Activated gamma-delta T cell treated with Interleukin-2 at 50 U/mL for 16 hours (primary cell): ENCODE measurements at places on chromosomes 16 and 17.

DNA sequence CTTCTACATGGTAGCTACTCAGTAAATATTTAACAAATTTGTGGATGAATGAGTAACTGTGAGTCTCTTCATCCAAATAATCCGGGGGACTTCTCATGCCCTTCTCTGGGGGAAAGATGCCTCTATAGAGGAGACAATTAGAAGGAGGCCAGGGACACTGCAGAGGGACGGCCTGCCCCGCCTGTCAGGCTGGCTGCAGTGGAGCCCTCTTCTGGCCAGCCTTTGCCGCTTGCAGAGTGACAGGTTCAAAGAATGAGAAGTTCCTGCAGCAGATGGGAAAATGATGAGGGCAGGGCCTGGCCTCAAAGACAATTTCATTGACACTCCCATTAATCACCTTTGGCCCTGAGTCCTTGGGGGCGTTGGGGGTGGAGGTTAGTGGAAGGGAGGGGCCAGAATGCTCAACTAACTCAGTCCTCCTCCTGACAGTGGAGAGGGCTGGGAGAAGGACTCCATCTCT, 339.0 kb downstream of the MAF start:
- no peak for DNase-seq

DNA sequence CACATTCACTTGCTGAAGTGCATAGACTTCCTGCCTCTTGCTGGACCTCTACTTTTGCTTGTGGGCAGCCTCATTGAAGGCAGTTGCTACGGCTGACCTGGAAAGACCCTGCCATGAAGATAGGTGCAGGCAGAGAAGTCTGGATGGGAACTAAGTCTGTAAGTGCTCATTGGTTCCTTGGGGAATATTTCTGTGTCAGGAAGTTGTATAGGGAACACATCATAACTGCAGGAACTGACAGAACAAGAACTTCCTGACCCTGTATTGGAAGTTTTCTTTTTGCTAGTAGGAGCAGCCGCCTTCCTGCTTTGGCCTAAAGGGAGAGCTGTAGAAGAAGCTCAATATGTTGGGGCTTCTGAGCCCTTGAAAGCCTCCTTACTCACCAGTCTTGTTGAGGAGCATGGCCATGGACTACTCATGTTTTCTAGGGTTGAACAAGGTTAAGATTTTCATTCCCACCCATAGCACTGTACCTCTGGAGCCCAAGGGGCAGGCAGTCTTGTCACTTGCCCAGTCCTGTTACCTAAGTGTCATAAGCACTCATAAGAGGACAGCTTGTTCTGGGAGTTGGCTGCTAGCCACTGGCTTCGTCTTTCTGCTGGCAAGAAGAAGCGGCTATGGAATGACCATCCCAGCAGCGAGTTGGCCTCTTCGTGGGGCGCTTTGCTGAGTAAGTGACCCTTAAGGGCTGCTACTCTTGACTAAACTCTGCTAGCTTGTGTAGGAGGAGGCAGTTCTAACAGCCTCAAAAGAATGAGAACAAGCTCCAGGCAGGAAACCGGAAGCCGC, 7.2 kb downstream of the UBFD1 start:
- DNase-seq, result no peak

- no peak for DNase-seq
These were observed 23.3 kb upstream of the GINS2 start for GRCh38 chr16:85711982-85712587.

- no peak for DNase-seq
These were observed 894 bp upstream of the PHKG2 start for GRCh38 chr16:30747331-30747730.

GRCh38 chr16:65318590-65319257, 196.9 kb upstream of the CDH11 start:
- no peak for DNase-seq

- DNase-seq, result no peak
These were observed 162.4 kb upstream of the FAM20A start for GRCh38 chr17:68763562-68763961.
